ENCODE measurements at places on chromosomes 3 and 15. TPM values are rescaled to one million over a fixed set of nuclear protein-coding genes. Genes with fewer than 3 reads are reported as not detected.
A peak's percentile ranks its signal among the peaks of the same experiment; 100 is the strongest.

DNA sequence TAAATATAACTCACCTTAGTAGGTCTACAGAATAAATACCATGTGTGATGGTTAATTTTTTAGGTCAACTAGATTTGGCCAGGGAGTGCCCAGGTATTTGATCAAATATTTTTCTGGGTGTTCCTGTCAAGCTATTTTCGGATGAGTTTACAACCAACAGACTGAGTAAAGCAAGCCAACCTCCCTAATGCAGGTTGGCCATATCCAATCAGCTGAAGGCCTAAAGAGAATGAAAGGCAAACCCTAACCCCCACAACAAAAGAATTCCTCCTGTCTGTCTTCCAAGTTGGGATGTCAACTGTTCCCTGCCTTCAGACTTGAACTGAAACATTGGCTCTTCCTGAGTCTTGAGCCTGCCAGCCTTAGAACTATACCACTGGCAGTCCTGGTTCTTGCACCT lies 28.6 kb downstream of the TASOR start:
- peak; percentile 6 for DNase-seq

The RASL12 gene
- 20.9 TPM for total RNA-seq

GRCh38 chr3:191329654-191330529 lies at the start of gene UTS2B:
UTS2B (minus strand) TSS chr3:191330526; CDS start chr3:191282189, 48,337 bp downstream.
- DNase-seq, result peak; percentile 77

- DNase-seq, result peak; percentile 43
Measured at GRCh38 chr3:57961828-57962447, 46.3 kb upstream of the FLNB start.

DNA sequence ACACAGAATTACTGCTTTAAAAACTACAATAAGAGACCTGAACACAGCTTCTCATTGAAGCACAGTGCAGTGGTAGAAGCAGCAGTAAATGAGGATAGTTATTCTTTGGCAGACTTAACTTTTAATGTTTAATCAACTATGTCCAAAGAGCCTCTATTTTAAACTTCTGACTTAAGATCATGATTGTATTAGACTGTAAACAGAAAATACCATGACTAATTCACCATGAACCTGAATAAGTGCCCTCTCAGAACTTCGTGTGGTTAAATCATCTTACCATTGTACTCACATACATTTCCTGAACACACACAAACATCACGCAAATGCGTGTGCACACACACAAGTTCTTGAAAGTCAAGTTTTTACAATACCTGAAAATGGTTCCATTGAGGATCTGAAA lies 13.9 kb downstream of the CEP152 start:
- no peak for DNase-seq

DNA sequence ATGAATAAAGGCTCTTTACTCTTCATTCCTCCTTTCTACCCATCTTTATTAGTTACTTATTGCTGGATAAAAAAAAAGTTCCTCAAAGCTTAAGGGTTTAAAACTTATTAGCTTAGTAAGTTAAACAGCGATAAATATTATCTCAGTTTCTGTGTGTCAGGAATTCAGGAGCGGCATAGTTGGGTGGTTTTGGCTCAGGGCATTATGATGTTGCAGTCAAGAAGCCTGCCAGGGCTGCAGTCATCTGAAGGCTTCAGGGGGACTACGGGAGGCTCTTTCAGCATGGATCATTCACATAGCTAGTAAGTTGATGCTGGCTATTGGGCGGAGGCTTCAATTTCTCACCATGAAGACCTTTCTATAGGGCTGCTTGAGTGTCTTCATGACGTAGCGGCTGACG lies 1.9 kb upstream of the DLG1 start:
- DNase-seq, result no peak

The SLC4A7 gene
- total RNA-seq, result 61.1 TPM

DNA sequence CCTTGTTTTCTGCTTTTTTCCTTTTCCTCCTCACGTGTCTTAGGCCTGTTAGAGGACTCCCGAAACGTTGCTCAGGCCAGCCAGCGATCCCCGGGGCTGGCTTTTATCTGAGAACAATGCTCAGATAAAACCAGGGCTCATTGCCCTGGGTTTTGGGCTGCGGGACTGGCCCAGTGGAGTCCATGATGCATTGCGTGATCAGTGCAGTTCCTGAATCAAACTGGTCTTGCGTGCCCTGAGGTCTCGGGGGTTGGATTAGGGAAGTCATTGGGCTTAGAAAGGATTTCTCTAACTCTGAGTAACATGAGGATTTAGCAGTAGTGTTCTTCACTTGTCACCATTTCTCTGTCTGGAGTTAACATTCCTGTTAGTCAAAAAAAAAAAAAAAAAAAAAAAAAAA lies 66.3 kb downstream of the CCR1 start:
- no peak for DNase-seq

DNA sequence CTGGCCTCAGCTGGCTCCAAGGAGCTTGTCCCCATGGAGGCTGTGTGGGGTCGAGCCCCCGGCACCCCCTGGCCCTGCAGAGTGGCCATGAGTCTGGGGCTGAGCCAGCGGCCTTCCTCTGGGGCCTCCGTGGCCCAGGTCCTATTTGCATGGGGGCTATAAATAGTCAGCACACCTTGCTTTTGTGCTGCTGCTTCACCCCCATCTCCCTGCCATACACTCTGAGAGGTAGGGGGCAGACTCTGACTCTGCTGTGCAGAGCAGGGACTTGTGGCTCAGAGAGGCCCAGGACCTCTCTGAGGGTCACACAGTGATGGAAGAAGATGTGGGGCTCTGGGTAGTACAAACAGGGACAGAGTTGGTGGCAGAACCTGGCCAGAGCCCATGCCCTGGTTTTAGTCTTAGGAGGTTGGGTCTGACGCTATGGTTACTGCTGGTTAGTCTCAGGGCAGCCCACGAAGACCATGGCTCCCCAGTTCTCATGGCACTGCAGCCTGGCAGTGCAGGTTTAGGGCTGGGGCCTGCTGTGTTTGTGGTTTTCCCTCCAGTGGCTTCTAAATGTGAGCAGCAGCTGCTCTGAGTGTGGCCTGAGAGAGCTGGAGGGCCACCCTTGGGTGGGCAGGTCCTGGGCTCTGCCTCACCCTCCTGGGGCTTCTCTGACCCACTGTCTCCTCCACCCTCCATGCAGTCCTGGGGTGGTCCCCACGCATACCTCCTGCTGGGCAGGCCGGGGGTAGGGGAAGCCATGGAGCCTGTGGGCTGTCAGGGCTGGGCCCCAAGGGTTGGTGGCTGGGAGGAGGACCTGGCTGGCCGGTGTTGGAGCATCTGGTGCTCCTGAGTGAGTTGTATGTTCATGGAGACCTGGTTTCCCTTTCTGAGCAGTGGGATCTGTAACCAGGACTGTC lies 13.6 kb downstream of the PRKCD start:
- no peak for DNase-seq

GRCh38 chr3:139182143-139182542 lies 137.5 kb upstream of the PRR23C start:
- DNase-seq, result no peak
